ENCODE measurements at places on chromosomes 13 and 19. TPM values are rescaled to one million over a fixed set of nuclear protein-coding genes. Genes with fewer than 3 reads are reported as not detected.

Gene YJEFN3
- total RNA-seq = 0.25 TPM

Gene ZNF134
- 23.6 TPM for total RNA-seq

Gene ADGRL1
- total RNA-seq = 3.8 TPM

Gene PGLYRP1
- not detected for total RNA-seq

DNA sequence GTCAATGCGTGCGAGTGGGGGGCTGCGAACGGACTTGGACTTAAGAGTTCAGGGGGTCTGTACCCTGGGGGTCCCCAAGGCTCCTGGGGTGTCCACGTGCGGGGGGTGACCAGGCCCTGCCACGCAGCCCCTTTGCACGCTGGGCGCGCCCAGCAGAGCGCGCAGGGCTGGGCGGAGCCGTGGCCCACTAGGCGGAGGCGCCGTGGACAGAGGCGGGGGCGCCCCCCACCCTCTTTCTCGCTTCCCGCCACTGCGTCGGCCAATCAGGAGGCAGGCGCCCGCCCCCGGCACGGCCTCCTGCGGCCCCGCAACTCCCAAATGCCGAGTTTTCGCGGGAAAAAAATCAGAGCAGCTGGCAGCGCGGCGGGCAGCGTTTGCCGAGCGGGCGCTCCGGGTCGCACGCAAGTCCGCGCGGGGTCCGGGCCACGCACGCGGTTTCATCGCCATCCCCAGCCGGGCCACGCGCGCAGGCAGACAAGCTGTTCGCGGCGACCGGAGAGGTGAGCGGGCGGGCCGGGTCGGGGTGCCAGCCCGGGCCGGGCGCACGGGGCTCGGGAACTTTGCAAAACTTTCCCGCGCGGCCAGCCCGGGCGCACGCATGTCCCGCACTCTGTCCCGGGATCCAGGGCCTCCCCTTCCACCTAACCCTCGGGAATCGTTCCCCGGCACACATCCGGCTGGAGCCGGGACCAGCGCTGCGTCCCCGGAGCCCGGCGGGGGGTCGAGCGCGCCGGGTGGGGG is at the start of gene UHRF1:
Gene UHRF1, plus strand, starts transcription at position 346 of the 741 bp plus-strand sequence. CDS start 1,385 bp downstream, outside the sequence.
- DNase-seq = peak; percentile 46

DNA sequence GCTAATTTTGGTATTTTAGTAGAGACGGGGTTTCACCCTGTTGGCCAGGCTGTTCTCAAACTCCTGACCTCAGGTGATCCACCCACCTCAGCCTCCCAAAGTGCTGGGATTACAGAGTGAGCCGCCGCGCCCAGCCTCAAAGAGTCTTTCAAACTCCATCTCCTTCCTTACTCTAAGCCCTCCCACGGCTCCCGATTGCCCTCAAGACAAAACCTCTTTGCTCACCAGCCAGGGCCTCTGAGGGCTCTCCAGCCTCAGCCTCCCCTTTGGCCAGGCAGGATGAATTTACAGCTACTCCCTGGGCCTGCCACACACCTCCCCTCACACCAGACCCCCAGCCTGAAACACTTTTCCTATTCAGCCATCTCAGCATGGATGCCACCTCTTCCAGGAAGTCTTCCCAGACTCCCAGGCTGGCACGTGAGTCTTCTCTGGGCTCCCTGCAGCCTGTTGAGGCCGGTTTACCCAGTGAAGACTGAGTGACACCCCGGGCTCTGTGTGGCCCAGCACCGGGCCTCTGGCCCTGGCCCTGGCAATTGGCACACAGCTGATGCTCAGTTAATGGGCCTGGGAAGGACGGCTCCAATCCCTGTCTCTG is 7.6 kb downstream of the PRSS57 start:
- no peak for DNase-seq

GRCh38 chr13:101210774-101211173 is 205.5 kb downstream of the NALCN start:
- DNase-seq = no peak
